ENCODE measurements at places on chromosomes 2 and 18.

DNA sequence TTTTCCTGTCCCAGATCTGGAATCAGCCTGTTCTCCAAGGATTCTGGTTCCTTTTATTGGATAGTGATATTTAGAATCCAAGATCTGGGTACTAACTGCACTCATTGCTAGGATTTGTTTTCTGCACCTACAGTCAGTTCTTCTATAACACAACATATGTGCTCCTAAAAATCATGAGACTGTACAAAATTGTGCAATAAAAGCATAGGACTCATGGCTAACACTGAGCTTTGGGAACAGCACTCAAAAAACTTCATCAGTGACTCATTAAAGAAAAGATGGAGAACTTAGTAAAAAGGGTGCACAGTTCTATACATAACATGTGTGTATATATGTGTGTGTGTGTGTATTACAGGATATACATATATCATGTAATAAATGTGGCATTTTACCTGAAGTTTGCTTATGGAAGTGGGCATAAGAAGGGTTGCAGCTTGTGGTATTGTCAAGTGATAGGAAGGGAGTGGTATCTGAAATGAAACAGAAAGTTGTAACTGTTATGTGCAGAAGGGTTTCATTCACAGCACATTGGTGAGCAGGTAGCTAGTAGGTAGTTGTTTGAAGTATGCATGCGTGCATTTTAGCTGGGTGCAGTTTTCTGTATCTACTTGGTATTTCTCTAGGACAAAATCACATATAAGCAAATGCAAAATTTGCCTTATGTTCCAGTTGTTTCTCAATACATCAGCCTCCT, 5.9 kb upstream of the SCYGR2 start:
- DNase-seq = no peak

DNA sequence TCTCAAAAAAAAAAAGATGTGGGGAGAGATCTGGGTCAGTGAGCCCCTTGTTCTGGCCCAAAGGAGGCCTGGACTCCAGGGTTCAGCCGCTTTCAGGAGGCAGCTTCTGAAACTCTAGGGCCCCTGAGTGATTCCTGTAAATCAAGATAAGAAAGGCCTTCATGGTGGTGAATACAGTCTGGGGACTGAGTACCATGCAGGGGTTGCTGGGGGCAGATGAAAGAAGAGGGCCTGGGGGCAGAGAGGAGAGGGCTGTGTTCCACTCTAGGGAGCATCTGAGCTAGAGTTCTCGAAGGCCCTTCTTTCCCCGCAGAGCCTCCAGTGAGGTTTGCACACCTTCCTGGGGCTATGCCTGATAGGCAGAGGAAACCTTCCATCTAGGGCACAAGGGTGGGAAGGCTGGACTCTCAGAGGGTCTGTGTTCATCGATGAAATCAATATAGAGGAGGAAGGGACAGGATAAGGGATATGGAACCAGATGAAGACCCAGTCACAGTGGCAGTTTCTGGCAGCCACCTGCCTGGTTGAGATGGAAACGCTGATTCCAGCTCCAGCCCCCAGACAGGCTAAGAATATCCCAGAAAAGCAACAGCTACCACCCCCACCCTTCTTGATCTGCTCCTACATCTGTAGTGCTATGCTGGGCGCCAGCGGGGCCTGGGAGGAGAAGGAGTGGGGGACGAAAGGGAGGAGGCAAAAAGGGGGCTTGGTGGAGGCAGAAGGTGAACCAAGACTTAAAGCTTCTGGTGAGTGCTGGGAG, 4.7 kb upstream of the CDK5R2 start:
- DNase-seq = no peak

DNA sequence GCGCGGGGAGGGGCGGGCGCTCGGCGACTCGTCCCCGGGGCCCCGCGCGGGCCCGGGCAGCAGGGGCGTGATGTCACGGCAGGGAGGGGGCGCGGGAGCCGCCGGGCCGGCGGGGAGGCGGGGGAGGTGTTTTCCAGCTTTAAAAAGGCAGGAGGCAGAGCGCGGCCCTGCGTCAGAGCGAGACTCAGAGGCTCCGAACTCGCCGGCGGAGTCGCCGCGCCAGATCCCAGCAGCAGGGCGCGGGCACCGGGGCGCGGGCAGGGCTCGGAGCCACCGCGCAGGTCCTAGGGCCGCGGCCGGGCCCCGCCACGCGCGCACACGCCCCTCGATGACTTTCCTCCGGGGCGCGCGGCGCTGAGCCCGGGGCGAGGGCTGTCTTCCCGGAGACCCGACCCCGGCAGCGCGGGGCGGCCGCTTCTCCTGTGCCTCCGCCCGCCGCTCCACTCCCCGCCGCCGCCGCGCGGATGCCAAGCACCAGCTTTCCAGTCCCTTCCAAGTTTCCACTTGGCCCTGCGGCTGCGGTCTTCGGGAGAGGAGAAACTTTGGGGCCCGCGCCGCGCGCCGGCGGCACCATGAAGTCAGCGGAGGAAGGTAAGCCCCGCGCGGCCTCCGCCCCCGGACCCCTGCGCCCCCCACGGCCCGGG, at the start of gene NFATC1:
Gene NFATC1 (plus strand): TSS at position 170 of the 644 bp plus-strand sequence. CDS start 295 bp downstream, at position 465.
- peak; percentile 45 for DNase-seq

GRCh38 chr2:142974288-142975024, 97.0 kb downstream of the KYNU start:
- DNase-seq = no peak

All from HFFc6 (cell line).